CD8-positive, alpha-beta T cell (primary cell): ENCODE measurements at places on chromosomes 4 and X. TPM values are rescaled to one million over a fixed set of nuclear protein-coding genes. Genes with fewer than 3 reads are reported as not detected.

The PDGFRA gene
- not detected for total RNA-seq

The TCEANC gene
- total RNA-seq = 8.2 TPM

The ADGRA3 gene
- total RNA-seq = 2.5 TPM

The GLRA3 gene
- total RNA-seq = not detected

The ADH7 gene
- total RNA-seq = not detected

The DYNLT3 gene
- total RNA-seq = 45.6 TPM

The TRPC5OS gene
- not detected for total RNA-seq

The ABCB7 gene
- total RNA-seq = 16.6 TPM

The GAK gene
- total RNA-seq = 162 TPM

The APEX2 gene
- 7.5 TPM for total RNA-seq

The RBM46 gene
- not detected for total RNA-seq

The GPM6B gene
- total RNA-seq = not detected

The AFAP1 gene
- total RNA-seq = 13.4 TPM

The ANXA10 gene
- not detected for total RNA-seq

The RIBC1 gene
- total RNA-seq = 1.5 TPM

The MND1 gene
- total RNA-seq = not detected

The REELD1 gene
- 0.38 TPM for total RNA-seq

The SERTM2 gene
- total RNA-seq = not detected

The CHRDL1 gene
- not detected for total RNA-seq

The VGLL1 gene
- not detected for total RNA-seq

The NAP1L3 gene
- total RNA-seq = 5.2 TPM

The SLC25A31 gene
- not detected for total RNA-seq

The CABS1 gene
- not detected for total RNA-seq

The C4orf50 gene
- 0.27 TPM for total RNA-seq

The DRD5 gene
- not detected for total RNA-seq

The HS6ST2 gene
- total RNA-seq = not detected

The SSX2B gene
- not detected for total RNA-seq

The POLN gene
- total RNA-seq = 0.89 TPM

The ASB11 gene
- total RNA-seq = not detected

The NCBP2L gene
- total RNA-seq = not detected

The VSIG4 gene
- total RNA-seq = not detected

The GPR119 gene
- not detected for total RNA-seq

The PDE6B gene
- 10.4 TPM for total RNA-seq

The ZBTB33 gene
- 26.4 TPM for total RNA-seq

The CENPE gene
- 3.1 TPM for total RNA-seq

The COX7B gene
- 127 TPM for total RNA-seq

The FHDC1 gene
- total RNA-seq = 0.08 TPM

The KIF4A gene
- not detected for total RNA-seq

The BMP2K gene
- 4.7 TPM for total RNA-seq

The CSAG1 gene
- total RNA-seq = not detected

The APELA gene
- not detected for total RNA-seq

The PLAC8 gene
- total RNA-seq = 234 TPM

The ADD1 gene
- 129 TPM for total RNA-seq

The TCP11X2 gene
- not detected for total RNA-seq

The TRIM75 gene
- total RNA-seq = not detected

The FRG2 gene
- total RNA-seq = not detected

The DUSP21 gene
- total RNA-seq = not detected

The CFAP99 gene
- total RNA-seq = 0.22 TPM

The CYBB gene
- total RNA-seq = 0.53 TPM

The PRR32 gene
- not detected for total RNA-seq

The FRMPD4 gene
- not detected for total RNA-seq

The SPANXD gene
- total RNA-seq = not detected

The BCLAF3 gene
- 5.3 TPM for total RNA-seq

The GIMD1 gene
- not detected for total RNA-seq

The HHIP gene
- total RNA-seq = not detected

The TCEAL7 gene
- total RNA-seq = not detected

The EPHA5 gene
- total RNA-seq = not detected

The GC gene
- total RNA-seq = not detected

The LAS1L gene
- 52.7 TPM for total RNA-seq
